ENCODE measurements at places on chromosomes 7 and 10.
A peak's percentile ranks its signal among the peaks of the same experiment; 100 is the strongest.

DNA sequence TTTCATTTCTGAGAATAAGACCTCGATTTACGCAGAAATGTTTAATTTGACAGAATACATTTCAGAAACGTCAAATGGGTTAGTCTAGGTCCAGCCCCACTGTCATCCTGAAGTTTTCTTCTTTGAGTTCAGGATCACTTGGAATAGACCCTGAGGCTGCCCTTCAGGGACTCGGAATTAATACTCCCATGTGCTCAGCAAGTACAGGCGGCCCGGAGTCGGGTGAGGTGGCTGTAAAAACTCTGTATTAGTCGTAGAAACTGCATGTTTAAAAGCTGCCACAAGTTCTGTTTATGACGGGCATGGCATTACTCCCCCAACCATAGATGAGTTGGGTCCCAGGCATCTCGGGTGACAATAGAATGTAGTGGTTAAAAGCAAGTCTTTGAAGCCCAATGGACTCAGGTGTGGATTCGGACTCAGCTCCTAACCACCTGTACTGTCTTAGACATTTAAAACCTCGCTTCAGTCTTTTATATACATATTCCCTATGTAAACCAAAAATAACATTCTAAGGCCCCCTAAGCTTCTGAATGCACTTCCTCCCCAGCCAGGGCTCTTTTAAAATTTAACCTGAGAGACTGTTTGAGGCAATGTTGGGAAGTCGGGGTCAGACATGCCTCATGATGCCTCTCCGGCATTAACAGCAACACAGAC is 216.3 kb downstream of the ADARB2 start:
- DNase-seq, result no peak

- no peak for DNase-seq
Observed at GRCh38 chr7:128190051-128190647, 50.9 kb upstream of the LEP start.

GRCh38 chr7:82319674-82320118 is 123.9 kb downstream of the CACNA2D1 start:
- no peak for DNase-seq

GRCh38 chr7:13111230-13111629 is 423.8 kb downstream of the ARL4A start:
- DNase-seq, result no peak

DNA sequence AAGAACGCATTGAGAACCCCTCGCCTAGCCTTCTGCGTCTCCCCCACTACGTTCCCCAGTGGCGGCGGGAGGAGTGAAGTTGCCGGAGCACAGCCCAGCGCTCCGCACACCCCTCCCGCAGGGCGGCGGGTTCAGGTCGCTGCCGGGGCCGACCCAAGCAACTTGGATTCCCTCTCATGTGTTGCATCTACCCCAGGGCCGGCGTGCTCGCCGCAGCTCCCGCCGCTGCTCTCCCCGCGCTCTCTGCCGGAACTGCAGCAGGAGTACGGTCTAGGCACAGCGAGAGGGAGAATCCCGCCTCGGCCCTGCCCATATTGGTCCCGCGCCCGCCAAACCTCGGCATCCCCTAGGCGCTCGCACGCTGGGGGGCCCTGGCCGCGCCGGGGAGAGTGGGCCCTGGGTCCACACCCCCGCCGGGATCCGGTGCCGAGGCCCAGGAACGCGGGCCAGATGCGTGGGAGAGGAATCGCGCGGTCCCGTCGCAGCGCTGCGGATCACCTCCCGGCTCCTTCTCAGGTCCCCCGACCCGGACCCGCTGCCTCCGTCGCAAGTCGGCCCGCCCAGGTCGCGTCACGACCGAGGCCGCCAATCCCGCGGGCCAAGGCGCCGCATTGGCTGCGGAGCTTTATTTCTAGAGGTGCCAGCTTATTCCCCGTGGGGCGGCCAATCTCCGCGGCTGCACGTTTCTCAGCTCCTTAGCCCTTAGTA is 648 bp upstream of the TMEM243 start:
- peak; percentile 67 for DNase-seq

- no peak for DNase-seq
Observed at GRCh38 chr10:51615764-51616298, 83.6 kb downstream of the CSTF2T start.

GRCh38 chr10:82377608-82378007 is 502.6 kb downstream of the NRG3 start:
- DNase-seq, result no peak

DNA sequence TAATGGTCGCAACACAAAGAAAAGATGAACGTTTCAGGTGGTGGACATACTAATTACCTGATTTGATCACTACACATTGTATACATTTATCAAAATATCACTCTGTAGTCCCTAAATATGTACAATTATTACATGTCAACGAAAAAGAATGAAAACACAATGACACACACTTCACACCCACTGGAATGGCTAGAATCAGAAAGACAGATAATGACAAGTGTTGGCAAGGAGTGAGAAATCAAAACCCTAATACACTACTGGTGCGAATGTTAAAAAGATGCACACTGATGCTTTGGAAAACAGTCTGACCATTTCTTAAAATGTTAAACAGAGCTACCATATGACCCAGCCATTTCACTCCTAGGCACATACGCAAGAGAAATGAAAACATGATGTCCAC is 2.3 kb downstream of the COA1 start:
- no peak for DNase-seq

DNA sequence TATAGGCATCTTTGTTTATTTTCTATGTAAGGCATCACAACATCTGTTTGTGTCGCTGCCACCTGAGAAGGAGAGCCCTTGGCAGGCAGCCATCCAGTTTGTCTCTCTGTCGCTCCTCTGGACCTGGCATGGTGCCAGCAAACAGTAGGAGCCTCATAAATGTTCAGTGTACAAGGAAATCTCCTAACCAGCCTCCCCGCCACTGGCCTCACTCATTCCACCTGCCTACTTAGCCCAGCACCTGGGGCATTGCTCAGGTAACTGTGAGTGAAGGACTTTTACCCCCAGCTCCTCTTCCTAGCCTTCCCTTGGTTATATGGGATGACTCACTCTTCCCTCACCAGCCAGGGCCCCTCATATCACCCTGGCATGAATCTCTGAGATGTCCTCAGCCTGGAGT is 61.7 kb upstream of the NPTX2 start:
- no peak for DNase-seq

GRCh38 chr10:86673827-86674581 is 5.7 kb downstream of the LDB3 start:
- no peak for DNase-seq

- DNase-seq, result no peak
Observed at GRCh38 chr7:66183700-66184099, 21.4 kb upstream of the TPST1 start.

DNA sequence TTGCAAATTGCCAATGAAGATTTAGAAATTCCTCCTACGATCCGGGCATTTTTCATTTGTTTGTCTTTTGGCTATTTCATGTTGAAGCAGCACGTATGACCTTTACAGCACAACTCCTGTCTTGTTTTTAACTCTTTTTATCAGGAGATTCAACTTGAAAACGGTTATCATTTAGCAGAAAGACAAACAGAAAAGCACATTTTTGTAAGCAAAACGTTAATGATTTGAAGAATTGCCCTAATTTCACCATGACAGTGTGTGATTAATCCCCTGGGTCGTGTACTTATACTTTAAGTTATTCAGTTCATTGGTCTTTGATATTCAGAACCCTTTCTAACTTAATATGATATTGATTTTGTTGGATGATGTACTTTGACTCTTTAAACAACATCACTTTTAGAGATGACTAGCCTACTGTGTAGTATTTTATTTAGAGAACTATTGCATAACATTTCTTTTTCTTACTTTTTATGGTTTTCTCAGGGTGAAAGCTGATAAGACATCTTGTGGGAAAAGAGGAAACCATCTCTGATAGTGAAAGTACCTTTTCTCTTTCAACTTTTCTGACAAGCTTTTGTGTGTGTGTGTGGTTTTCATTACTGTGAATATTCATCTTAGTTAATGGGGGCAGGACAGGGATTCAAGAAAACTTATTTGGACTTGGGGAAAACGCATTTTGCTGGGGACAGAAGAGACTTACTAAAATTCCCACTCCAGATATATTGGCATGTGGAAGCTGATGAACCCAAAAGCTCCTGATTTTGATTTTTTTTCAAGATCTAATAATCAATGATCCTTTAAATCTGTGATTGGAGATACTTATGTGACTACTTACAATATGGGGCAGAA is 8.1 kb downstream of the HHEX start:
- DNase-seq, result no peak

DNA sequence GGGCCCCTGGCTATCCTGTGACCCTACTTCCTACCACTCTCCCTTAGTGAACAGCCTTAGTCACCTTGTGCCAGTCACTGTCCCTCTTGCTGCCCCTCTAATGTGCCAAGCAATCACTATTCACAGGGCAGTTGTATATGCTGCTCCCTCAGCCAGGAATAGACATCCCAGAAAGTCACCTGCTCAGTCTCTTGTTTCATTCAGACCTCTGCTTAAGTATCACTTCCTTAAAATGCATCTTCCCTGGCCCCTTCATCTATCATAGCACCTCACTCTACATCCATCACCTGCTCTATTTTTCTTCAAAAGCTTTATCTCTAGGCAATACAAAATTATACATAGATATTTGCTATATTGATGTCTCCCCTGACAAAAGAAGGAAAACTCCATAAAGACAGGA is 328.4 kb upstream of the NFE2L3 start:
- no peak for DNase-seq

GRCh38 chr7:157013101-157013500 is 2.6 kb upstream of the MNX1 start:
- no peak for DNase-seq

DNA sequence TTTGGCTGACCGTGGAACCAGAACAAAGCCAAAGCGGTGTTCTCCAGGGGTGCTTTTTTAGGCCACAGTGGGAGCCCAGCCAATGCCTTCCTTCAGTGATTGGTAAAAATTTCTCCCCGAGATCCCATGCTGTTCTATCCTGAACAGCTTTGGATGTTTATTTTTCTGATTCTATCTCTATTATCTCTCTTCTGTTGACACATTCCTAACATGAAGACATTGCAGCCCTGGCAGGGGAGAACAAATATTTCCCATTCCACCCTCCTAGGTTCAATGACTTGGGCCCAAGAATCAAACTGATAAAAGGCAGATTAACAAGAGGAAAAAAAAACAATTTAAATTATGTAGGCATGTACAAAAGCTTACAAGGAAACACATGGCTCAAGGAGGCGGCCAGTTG is 162.7 kb downstream of the PFKFB3 start:
- DNase-seq, result no peak

DNA sequence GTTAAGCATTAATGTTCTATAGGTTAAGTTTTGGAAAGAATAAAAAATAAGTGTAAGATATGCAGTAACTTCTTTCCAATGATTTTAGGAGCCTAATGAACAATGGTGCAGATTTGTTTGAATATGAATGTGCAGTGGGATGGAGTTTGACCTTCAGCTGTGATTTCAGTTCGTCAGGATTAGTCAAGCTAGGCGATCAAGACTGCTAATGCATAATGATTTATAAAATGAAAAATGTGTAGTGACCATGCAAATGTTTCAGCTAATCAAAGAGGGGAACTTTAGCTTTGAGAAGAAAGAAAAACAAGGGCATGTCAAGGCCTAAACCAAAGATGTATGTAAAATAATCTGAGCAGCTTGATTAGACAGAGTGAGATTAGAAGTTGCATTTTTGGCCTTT is 208.5 kb downstream of the FOXP2 start:
- no peak for DNase-seq

DNA sequence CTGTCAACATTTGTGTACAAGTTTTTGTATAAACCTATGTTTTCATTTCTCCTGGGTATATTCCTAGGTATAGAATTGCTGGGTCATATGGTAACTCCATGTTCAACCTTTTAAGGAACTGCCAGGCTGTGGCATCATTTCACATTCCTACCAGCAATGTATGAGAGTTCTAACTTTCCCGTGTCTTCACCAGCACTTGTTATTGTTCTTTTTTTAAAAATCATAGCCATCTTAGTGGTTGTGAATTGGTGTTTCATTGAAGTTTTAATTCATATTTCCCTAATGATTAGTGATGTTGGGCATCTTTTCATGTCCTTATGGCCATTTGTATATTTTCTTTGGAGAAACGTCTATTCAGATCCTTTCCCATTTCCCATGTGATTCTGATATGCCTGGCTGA is 193.0 kb upstream of the PLXNA4 start:
- no peak for DNase-seq

GRCh38 chr7:116776610-116777289 is 85.6 kb upstream of the CAPZA2 start:
- DNase-seq, result no peak

- no peak for DNase-seq
Observed at GRCh38 chr7:133904776-133905175, 222.4 kb upstream of the LRGUK start.

DNA sequence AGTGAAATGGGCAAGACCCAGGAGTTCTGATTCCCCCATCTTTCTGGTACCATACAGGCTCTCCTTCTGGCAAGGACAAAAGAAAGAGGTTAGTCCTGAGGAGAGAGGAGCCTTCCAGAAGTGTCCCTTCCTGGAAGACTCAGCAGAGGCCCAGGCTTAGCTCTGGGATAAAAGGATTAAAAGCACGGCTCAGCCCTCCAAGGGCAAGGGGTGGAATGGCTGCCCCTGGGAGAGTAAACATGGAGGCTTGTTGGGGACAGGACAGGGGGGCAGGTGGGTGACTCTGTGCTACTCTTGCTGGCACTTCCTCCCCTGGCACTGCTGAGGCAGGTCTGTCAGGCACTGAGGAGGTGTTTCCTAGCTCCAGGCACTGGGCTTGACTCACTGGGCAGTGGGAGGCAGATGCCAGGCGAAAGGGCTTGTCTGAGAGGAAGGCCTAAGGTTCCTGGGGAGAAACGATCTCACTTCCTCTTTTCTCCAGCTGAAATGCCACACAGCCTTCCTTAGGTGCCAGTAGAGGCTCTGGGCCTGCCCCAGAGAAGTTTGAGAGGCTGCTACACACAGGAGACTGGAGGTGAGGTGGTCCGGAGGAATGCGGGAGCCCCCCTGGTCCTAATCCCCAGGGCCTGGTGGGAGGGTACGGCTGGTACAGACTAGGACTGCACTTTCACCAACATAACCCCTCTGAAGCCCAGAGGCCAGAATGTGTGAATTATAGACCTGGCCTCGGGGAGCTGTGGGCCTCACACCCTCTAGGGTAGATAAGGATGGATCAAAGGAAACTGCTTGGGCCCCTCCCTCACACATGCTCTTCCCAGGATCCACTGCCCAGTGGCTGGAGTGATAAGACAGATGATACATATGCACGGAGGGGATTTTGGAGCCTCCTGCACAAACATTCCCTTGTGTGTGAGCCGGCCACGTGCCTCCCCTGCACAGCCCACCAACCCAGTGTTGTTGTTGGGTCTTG is 63.2 kb upstream of the PODXL start:
- no peak for DNase-seq

Data from activated CD8-positive, alpha-beta memory T cell treated with anti-CD3 and anti-CD28 coated beads for 1 hour (primary cell).